ENCODE measurements at places on chromosomes 6 and 20. TPM values are rescaled to one million over a fixed set of nuclear protein-coding genes. Genes with fewer than 3 reads are reported as not detected.

Gene PRL
- total RNA-seq: 1.1 TPM

- DNase-seq: no peak
- no peak overlapping the region for H3K4me3 ChIP-seq
- H3K27me3 ChIP-seq: peaks cover 11% of the 10 kb centered on the region
- H3K27ac ChIP-seq: no peak overlapping the region
- H3K4me1 ChIP-seq: peaks cover 44% of the 10 kb centered on the region
Measured at GRCh38 chr6:105648276-105648675, 245.4 kb upstream of the PREP start.

- H3K27me3 ChIP-seq: no peaks in the 10 kb centered on the region
- H3K4me1 ChIP-seq: peaks cover 37% of the 10 kb centered on the region
- peak overlapping the region; percentile 35 for H3K4me3 ChIP-seq
- H3K27ac ChIP-seq: peak overlapping the region; percentile 12
Measured at GRCh38 chr6:150865043-150865405, 478 bp upstream of the MTHFD1L start.

- H3K27me3 ChIP-seq: no peaks in the 10 kb centered on the region
- H3K4me1 ChIP-seq: no peaks in the 10 kb centered on the region
- no peak overlapping the region for H3K4me3 ChIP-seq
- no peak overlapping the region for H3K27ac ChIP-seq
Measured at GRCh38 chr20:61887596-61888093, 178.0 kb downstream of the TAF4 start.

Gene GPLD1
- total RNA-seq: 7.7 TPM

Gene LINC00237
- total RNA-seq: not detected

Gene SESN1
- total RNA-seq: 19.1 TPM

- H3K36me3 ChIP-seq: no peaks in the 10 kb centered on the region
- H3K27ac ChIP-seq: no peak overlapping the region
- no peaks in the 10 kb centered on the region for H3K27me3 ChIP-seq
- DNase-seq: no peak
- no peaks in the 10 kb centered on the region for H3K4me1 ChIP-seq
Measured at GRCh38 chr6:108441141-108441540, 119.6 kb upstream of the FOXO3 start.

Gene CYP39A1
- total RNA-seq: 1.7 TPM

Gene ATP6V1G2
- total RNA-seq: 3.3 TPM

Gene LHFPL5
- total RNA-seq: not detected

DNA sequence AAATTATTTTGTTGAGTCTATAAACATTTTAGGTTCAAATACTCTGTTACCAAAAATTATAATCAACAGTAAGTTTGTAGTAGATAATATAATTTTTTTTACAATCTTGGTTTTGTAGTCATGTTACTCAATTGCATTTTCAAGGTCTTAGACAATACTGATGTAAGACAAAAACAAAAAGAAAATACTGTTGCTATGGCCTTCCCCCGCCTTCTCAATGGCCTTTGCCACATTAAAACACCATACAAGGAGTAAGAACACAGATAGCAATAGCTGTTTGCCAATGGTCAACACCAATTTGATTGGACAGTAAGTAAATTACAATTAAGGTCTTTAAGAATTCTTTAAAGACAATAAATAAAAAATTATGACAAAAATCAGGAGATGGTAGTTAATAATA is 450.2 kb downstream of the CDC5L start:
- no peaks in the 10 kb centered on the region for H3K4me1 ChIP-seq
- H3K4me3 ChIP-seq: no peak overlapping the region
- no peaks in the 10 kb centered on the region for H3K36me3 ChIP-seq

GRCh38 chr20:18031888-18032509 is 25.7 kb downstream of the OVOL2 start:
- no peak for DNase-seq
- no peaks in the 10 kb centered on the region for H3K36me3 ChIP-seq
- H3K4me1 ChIP-seq: no peaks in the 10 kb centered on the region
- no peak overlapping the region for H3K27ac ChIP-seq

- H3K27ac ChIP-seq: no peak overlapping the region
- DNase-seq: no peak
- no peak overlapping the region for H3K4me3 ChIP-seq
Measured at GRCh38 chr6:72861059-72861458, 239.2 kb downstream of the KCNQ5 start.

Gene KIF25
- 0.80 TPM for total RNA-seq

GRCh38 chr6:11727998-11728961 is 50.3 kb downstream of the ADTRP start:
- H3K36me3 ChIP-seq: no peaks in the 10 kb centered on the region
- H3K4me1 ChIP-seq: peaks cover 41% of the 10 kb centered on the region
- peak; percentile 70 for DNase-seq

Gene SLC32A1
- total RNA-seq: not detected

DNA sequence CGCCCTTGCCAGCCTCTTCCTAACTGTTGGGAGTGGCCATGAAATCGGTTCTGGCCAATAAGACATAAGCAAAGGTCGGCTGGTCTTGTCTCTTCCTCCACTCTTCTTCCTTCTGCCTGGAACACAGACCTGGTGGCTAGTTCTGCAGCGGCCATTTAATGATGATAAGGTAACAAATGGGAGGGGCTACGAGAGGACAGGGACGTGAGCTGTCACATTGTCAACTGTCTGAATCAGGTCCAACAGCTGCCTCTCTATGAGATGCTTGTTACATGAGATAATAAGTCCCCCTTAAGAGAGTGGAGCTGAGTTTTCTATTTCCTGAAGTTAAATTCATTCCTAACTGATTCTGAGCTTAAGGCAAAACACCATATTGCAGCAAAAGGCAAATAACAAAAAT is 12.5 kb upstream of the TMEM242 start:
- H3K27me3 ChIP-seq: peaks cover 4% of the 10 kb centered on the region
- no peak for DNase-seq
- H3K36me3 ChIP-seq: no peaks in the 10 kb centered on the region
- H3K4me1 ChIP-seq: no peaks in the 10 kb centered on the region
- no peak overlapping the region for H3K4me3 ChIP-seq
- H3K27ac ChIP-seq: no peak overlapping the region

- no peaks in the 10 kb centered on the region for H3K27me3 ChIP-seq
- H3K4me1 ChIP-seq: peaks cover 8% of the 10 kb centered on the region
- H3K36me3 ChIP-seq: no peaks in the 10 kb centered on the region
- H3K27ac ChIP-seq: no peak overlapping the region
- H3K4me3 ChIP-seq: no peak overlapping the region
Measured at GRCh38 chr20:60125513-60125912, 167.3 kb downstream of the CDH26 start.

DNA sequence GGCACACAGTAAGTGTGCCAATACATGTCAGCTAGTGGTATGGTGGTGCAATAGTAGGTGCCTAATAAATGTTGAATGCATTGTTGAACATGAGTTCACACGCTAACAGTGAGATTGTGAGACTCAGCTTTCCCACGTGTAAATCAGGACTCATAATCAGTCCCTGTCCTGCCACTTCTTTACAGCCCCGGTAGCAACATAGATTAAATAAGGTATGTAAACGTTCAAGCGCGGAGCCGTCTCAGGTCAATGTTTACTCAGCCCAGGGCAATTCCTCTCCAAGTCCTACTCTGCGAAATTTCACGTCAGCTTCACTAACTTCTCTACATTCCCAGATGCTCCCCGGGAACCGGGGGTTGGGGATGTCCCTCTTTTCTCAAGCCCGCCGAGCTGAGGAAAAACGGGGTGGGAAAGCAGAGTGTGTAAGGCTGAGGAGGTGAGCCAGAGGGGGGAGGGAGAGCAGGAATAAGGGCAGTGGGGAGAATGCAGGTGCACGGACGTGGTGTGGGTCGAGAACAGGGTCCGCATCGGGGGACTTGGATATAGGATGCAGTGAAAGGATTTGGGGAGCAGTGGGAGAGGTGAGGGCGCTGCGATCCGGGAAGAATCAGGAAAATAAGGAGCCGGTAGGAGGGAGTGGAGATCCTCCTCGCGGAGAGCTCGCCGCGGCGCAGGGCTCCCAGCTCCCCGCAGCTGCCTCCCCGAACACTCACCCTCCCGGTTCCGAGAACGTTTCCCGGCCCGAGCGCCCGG is 544 bp upstream of the TP53INP2 start:
- peak; percentile 21 for DNase-seq
- H3K27ac ChIP-seq: peak overlapping the region; percentile 92
- H3K4me3 ChIP-seq: peak overlapping the region; percentile 71
- H3K36me3 ChIP-seq: no peaks in the 10 kb centered on the region
- H3K4me1 ChIP-seq: peaks cover 18% of the 10 kb centered on the region

DNA sequence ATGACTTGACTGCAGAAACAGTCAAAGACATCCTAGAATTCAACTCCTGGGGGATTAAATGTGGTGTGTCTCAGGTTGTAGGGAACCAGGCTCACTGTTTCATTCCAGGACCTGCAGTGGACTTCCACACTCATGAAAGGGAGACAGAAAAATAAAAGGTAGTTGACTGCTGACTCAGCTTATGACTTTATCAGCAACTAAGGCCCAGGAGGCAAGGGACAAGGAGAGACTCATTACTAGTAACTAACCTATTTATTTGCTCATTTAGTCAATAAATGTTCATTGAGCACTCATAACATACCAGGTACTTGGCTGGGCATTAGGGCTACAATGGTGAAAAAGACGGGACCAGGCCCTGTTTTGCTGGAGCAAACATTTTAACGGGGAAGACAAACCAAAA is 2.9 kb downstream of the ZSCAN31 start:
- no peaks in the 10 kb centered on the region for H3K27me3 ChIP-seq
- no peak for DNase-seq
- H3K36me3 ChIP-seq: no peaks in the 10 kb centered on the region
- no peak overlapping the region for H3K4me3 ChIP-seq

Gene GLYATL3
- total RNA-seq: 0.33 TPM

GRCh38 chr20:62142252-62143080 is 728 bp downstream of the PSMA7 start:
- DNase-seq: no peak
- no peaks in the 10 kb centered on the region for H3K27me3 ChIP-seq
- peaks cover 38% of the 10 kb centered on the region for H3K36me3 ChIP-seq
- H3K4me1 ChIP-seq: peaks cover 29% of the 10 kb centered on the region
- H3K4me3 ChIP-seq: peak overlapping the region; percentile 92

Gene RIPOR3
- 12.2 TPM for total RNA-seq

- H3K4me1 ChIP-seq: peaks cover 14% of the 10 kb centered on the region
- no peaks in the 10 kb centered on the region for H3K36me3 ChIP-seq
- peaks cover 13% of the 10 kb centered on the region for H3K27me3 ChIP-seq
- H3K27ac ChIP-seq: peak overlapping the region; percentile 59
- DNase-seq: no peak
Measured at GRCh38 chr6:163751032-163751525, 336.6 kb downstream of the QKI start.

Measured in thymus (tissue), 14 donors.